ENCODE measurements at places on chromosomes 11 and 22.

DNA sequence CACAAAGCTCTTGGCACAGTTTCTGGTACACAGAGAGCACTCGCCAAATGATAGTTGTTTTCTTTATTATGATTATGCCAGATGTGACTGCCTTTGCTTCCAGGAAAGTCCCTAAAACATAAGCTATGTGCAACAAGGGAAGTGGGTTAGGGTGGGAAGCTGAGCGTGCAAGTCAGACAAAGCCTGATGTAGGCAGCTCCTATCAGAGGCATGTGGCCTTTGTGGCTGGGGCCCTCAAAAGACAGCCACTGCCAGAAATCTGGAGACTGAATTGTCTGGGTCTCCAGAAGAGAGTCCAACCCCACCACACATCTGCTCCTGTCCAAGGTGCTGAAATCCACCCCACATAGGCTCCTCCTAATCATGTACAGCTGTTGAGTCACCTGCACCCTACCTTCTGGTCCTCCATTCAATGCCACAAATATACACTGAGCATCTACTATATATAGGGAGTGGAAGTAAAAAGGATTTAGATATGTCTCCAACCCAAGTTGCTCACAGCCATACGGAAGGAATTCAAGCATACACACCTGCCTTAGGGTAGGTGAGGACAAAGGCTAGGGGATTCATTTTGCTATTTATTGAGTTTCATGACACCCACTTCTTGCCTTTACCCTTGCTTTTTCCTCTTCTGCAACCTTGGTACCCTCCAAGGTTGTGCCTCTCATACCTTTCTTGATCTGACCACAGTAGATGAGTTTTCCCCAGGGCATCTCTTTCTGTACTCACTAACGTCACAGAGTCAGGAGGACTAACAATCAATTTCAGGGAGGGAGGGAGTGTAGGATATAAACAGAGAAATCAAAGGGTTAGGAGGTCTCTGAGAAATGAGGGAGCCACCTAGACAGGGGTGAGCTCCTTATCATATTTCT lies 12.4 kb downstream of the SEC14L3 start:
- no peaks in the 10 kb centered on the region for H3K4me1 ChIP-seq
- H3K27me3 ChIP-seq, result no peaks in the 10 kb centered on the region
- no peak overlapping the region for H3K4me3 ChIP-seq
- no peaks in the 10 kb centered on the region for H3K36me3 ChIP-seq
- peak; percentile 52 for DNase-seq

DNA sequence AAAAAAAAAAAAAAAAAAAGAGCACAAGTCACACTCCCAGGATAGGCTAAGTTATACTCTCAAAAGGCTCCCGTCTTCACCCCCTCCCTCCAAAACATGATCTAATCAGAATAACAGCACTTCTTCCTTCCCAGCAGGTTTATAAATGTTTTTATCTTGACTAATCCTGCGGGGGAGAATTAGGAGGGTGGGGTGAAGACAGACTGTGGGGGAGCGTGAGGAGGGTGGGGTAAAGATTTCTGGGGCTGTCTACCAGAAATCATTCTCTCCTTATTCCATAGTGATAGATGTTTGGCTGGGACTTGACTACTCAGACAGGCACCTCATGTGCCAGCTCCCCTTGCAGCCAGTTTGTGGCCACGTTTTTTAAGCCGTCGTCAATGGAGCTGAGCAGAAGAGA lies 17.0 kb downstream of the KCNE3 start:
- H3K36me3 ChIP-seq, result no peaks in the 10 kb centered on the region
- H3K27ac ChIP-seq, result no peak overlapping the region
- no peak overlapping the region for H3K4me3 ChIP-seq
- H3K4me1 ChIP-seq, result no peaks in the 10 kb centered on the region

DNA sequence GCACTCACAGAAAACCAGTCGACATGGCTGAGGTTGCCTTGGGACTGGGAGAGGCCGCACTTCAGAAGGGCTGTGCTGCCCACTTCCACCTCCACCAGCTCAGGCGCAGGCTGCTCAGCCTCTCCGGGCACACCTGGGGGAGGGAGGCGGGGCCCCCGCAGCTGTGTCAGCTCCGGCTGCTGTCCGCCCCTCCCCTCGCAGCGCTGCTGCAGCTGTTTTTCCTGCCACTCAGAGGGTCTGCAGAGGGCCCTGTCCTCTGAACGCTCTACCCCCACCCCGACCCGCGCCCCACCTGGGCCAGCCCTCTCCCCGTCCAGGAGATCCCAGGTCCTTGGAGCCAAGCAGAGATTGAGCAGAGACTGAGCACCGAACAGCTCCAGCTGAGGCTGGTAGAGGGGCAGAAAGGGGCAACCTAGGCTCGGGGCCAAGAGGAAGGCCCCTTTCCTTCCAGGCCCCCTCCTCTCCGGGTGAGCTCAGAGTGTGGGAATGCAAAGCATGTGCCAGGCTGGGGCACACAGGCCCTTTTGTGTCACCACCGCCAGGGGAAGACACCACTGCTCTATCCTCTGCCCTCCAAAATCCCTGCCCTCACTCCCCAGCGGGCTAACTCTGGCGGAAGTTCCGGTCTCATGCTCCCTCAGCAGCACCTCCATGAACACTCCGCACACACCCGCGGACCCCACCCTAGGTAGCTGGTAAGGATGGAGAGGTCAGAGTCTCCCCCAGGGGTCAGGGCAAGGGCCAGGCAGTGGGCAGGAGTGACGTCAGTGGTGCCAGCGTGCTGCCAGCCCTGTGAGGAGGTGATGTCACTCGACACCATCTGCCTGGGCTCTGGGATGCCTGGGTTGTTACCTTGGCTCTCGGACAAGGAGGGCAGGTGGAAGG lies 1.6 kb downstream of the MCAM start:
- H3K4me1 ChIP-seq, result peaks cover 11% of the 10 kb centered on the region
- DNase-seq, result no peak
- peak overlapping the region; percentile 77 for H3K4me3 ChIP-seq
- H3K27ac ChIP-seq, result no peak overlapping the region
- peaks cover 5% of the 10 kb centered on the region for H3K27me3 ChIP-seq

DNA sequence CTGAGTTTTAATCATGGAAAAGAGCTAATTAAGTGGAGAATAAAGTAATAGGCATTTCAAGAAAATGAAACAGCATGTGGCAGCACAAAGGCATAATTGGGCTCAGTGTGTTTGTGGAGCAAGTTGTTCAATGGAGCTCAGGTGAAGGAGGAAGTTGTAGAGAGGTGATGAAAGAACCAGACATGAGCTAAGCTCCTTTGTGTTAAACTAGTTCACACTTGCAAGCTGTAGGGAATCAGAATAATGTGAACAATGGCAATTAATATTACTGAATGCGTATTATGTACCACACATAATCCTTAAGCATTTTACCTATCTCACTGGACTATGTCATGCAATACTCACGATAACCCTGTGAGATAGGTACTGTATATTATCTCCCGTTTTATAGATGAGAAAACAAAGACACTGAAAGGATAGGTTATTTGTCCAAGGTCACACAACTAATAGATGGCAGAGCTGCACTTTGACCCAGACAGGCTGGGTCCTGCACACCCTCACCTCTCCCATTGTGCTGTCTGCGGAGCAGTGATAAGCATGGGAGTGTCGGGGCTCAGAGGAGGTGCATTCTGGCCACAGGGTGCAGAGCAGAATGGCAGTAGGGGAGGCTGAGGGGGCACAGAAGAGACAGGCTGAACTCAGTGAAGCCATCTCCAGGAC lies 8.9 kb downstream of the OLFML1 start:
- no peak overlapping the region for H3K27ac ChIP-seq
- H3K4me1 ChIP-seq, result no peaks in the 10 kb centered on the region
- no peak overlapping the region for H3K4me3 ChIP-seq
- no peak for DNase-seq
- no peaks in the 10 kb centered on the region for H3K27me3 ChIP-seq

DNA sequence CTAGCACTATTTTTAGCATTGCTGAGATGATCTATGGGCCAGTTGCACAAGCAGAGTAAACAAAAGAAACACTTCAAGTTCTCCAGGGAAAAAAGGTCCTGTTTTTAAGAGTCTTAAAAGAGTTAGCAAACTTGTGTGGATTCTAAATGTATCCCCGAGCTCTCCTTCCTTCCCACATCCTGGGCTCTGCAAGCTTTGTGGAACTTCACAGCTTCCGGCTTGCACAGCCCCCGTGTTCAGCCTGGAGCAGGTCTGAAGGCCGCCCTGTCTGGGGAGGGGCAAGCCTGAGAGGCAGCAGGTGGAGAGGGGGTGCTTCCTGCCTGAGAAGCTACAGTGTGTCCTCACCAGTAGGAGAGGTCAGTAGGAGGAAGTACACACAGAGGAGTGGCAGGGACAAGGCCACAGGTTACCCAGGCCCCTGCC lies 35.1 kb upstream of the SUSD2 start:
- peak; percentile 65 for DNase-seq
- H3K4me1 ChIP-seq, result peaks cover 19% of the 10 kb centered on the region
- H3K27ac ChIP-seq, result no peak overlapping the region

- no peak overlapping the region for H3K27ac ChIP-seq
- H3K36me3 ChIP-seq, result no peaks in the 10 kb centered on the region
- no peak for DNase-seq
- no peak overlapping the region for H3K4me3 ChIP-seq
- H3K27me3 ChIP-seq, result no peaks in the 10 kb centered on the region
Observed at GRCh38 chr11:95586155-95586554, 203.4 kb downstream of the FAM76B start.

GRCh38 chr22:46058091-46058420 lies 81.1 kb upstream of the WNT7B start:
- peaks cover 44% of the 10 kb centered on the region for H3K27me3 ChIP-seq
- no peaks in the 10 kb centered on the region for H3K36me3 ChIP-seq
- H3K4me1 ChIP-seq, result peaks cover 6% of the 10 kb centered on the region

- H3K36me3 ChIP-seq, result peaks cover 5% of the 10 kb centered on the region
- H3K4me3 ChIP-seq, result no peak overlapping the region
- no peaks in the 10 kb centered on the region for H3K4me1 ChIP-seq
- H3K27me3 ChIP-seq, result no peaks in the 10 kb centered on the region
- no peak for DNase-seq
Observed at GRCh38 chr11:48142889-48143288, 73.7 kb upstream of the OR4B1 start.

DNA sequence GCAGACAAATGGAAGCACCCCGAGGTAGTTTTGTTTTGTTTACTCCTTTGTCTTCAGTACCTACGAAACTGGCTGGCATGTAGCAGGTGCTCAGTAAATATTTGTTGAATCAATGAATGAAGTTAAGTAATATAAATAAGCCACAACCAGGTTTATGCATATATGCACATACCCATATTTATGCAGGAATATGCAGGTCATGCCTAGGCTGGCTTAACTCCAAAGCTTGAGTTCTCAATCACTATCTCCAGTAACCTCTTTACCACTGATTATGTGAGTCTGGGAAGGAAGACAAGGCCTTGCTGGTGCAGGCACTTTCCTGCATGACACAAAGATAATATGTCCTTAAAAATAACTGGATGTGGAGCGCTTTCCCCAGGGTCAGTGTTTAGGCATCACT lies 27.5 kb downstream of the ARL14EP start:
- H3K4me3 ChIP-seq, result no peak overlapping the region
- no peak overlapping the region for H3K27ac ChIP-seq
- no peaks in the 10 kb centered on the region for H3K4me1 ChIP-seq
- H3K27me3 ChIP-seq, result no peaks in the 10 kb centered on the region
- H3K36me3 ChIP-seq, result no peaks in the 10 kb centered on the region

- no peaks in the 10 kb centered on the region for H3K4me1 ChIP-seq
- no peak overlapping the region for H3K4me3 ChIP-seq
- no peak overlapping the region for H3K27ac ChIP-seq
- H3K36me3 ChIP-seq, result no peaks in the 10 kb centered on the region
- H3K27me3 ChIP-seq, result no peaks in the 10 kb centered on the region
- DNase-seq, result no peak
Observed at GRCh38 chr11:26474401-26474800, 97.7 kb downstream of the MUC15 start.

GRCh38 chr11:30967579-30967978 lies 381.4 kb upstream of the MPPED2 start:
- no peak overlapping the region for H3K27ac ChIP-seq
- no peaks in the 10 kb centered on the region for H3K36me3 ChIP-seq
- no peaks in the 10 kb centered on the region for H3K4me1 ChIP-seq
- no peak for DNase-seq
- H3K4me3 ChIP-seq, result no peak overlapping the region
- H3K27me3 ChIP-seq, result no peaks in the 10 kb centered on the region

DNA sequence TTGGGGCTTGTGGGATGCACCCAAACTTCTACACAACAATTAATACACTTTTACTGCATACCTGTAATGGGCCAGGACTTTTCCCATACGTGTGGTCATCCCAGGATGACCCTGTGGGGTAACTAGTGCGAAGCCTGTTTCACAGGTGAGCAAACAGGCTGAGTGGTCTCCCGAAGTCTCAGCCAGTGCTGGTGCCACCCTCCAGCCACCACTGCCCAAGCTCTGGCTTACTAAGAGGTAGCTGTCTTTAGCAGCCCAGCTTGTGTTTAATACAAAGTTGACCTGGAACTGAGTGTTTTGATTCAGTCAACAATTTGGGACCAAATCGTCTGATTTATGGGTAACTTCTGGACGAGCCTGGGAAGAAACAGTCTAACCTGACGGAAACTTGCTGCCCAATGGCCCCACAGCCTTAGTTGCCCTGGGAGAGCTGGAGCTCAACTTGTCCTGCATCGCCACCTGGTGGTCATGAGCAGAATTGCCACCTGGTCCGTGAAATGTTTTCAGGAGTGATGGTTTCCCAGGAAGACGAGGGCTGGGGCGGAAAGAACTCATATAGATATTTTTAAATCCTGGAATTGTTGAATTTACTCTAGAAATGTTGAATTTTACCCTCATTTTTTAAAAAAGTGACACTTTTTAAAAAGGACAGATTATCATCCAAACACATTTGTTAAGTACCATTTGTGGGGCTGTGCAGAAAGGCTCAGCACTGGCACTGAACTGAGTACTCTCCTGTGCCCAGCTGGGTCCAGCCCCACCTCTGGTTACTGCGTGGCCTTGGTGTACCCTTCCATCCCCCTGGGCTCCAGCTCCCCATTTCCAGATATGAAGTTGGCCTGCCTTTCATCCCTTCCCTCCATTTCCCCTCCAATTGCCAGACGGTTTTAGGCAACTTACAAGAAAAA lies 95.5 kb upstream of the PARVA start:
- no peaks in the 10 kb centered on the region for H3K27me3 ChIP-seq
- H3K27ac ChIP-seq, result no peak overlapping the region
- DNase-seq, result peak; percentile 94
- no peaks in the 10 kb centered on the region for H3K36me3 ChIP-seq
- no peaks in the 10 kb centered on the region for H3K4me1 ChIP-seq
- H3K4me3 ChIP-seq, result no peak overlapping the region

- no peaks in the 10 kb centered on the region for H3K27me3 ChIP-seq
- no peak for DNase-seq
- H3K27ac ChIP-seq, result no peak overlapping the region
- no peaks in the 10 kb centered on the region for H3K4me1 ChIP-seq
Observed at GRCh38 chr11:57406337-57406904, 16.0 kb upstream of the PRG2 start.
